ENCODE measurements at places on chromosomes 5 and 9. TPM values are rescaled to one million over a fixed set of nuclear protein-coding genes. Genes with fewer than 3 reads are reported as not detected.

CDH18 gene
- total RNA-seq, result 0.87 TPM

C6 gene
- total RNA-seq, result 0.51 TPM

SMIM32 gene
- total RNA-seq, result not detected

PCDHA1 gene
- total RNA-seq, result not detected

DNA sequence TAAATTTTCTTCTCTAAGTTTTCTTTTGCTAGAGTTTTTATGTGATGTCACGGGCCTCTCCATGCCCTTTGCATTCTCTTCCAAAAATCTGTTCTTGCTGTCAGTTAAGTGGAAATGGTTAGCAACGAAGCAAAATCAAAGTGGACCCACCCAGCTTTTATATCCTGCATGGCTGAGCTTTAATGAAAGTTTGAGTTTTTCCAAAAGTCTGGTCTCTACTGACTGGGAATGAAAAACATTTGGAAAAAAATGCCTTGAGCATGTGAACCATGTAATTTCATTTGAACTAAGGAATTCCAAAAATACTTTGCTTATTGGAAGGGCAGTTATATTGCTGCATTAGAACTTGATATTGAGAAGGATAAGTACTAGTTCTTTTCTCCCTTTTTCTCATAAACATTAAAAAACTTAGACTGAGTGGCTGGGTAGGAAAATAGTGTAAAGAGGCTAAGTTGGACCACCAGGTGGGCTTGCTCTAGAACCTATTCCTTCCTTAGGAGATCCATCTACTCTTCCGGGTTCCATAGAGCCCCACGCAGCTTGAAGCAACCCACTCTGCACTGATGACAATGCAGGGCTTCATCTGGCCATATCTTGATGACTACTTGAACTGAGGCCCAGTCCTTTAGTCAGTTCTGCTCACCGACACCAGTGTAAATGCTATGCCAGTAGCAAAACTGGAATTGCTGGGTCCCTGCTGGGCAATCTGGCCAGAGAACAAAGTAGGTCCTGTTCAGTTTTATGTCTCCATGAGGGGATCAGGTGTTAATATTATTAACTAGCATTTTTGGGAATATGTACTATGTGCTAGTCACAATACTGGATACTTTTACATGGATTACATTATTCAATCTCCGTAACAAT, 17.4 kb upstream of the RIC1 start:
- DNase-seq, result no peak

DNA sequence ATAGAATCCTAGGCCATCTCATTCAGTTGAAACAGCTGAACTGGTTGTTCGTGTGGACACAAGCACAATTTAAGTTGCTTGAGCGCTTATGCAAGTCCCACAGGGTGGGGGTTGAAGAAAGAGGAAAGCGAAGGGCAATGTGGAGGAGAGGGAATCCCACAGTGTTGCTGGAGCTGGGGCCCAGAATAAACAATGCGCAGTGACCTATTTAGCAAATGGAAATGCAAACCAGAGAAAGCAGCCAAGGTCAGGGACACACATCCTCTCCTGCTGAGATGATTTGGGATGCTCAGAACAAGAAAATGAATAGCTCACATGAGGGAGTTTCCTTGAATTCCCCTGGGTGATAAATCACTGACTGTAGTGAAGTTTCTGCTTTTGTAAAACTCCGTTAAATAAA, 838.3 kb downstream of the TLE4 start:
- DNase-seq, result no peak

- no peak for DNase-seq
Measured at GRCh38 chr5:145778144-145778900, 56.8 kb downstream of the PRELID2 start.

DNA sequence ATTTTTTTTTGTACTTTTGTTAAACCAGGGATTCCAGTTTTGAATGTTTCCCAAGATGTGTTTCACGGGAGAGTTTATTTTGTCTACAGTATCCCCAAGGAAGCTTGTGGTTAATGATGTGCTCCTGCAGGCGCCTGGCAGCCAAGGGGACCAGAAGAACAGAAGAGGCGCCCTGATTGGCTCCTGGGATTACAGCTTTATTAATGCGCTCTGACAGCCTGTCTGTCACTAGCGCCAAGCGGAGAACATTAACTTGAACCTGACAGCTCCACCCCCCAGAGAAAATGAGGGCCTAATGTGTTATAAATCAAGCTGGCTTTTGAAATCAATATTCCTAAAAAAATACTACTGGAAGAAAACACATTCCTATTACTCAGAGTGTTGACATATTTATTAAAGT, 5.0 kb upstream of the FBXL7 start:
- no peak for DNase-seq

FCN2 gene
- total RNA-seq, result not detected

FBP2 gene
- total RNA-seq, result not detected

TICAM2 gene
- 2.1 TPM for total RNA-seq

TAF1L gene
- total RNA-seq, result 0.02 TPM

SLC31A2 gene
- 2.2 TPM for total RNA-seq

GTF3C4 gene
- total RNA-seq, result 20.0 TPM

DTWD2 gene
- 5.5 TPM for total RNA-seq

DNA sequence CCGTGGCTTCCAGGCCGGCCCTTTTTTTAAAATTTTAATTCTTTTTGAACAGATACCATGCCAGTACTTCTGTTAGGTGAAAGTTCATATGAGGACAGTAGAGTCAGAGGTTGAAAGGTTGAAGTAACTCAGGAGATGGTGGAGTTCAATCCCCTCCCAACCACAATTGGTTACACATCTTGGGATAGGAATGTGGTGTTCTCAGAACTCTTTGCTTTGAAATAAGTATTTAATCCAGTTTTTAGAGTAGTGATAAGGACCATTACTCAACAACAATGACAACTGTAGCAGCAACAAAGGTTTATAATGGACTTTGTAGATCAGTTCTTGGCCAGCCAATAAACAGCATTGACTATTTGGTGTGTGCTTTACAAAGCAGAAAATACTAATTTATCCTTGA, 116.0 kb downstream of the ARHGAP26 start:
- DNase-seq, result no peak

DNA sequence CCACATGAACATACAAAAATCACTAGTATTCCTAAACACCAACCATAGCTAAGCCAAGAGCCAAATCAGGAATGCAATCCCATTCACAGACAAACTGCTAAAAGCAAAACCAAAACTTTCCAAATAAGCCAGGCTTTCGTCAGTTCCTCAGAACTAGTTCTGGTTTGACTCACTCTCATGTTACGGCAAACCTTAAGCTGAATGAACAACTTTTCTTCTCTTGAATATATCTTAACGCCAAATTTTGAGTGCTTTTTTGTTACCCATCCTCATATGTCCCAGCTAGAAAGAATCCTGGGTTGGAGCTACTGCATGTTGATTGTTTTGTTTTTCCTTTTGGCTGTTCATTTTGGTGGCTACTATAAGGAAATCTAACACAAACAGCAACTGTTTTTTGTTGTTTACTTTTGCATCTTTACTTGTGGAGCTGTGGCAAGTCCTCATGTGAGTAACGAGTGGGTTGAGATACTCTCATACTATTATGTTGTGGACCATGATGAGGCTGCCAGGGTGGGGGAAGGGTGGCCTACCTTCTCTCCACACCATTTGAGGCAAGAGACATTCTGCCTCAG, at the start of gene PDCD1LG2:
Gene PDCD1LG2 (plus strand): TSS at position 172 of the 572 bp plus-strand sequence. CDS start 12,016 bp downstream, outside the sequence.
- DNase-seq, result no peak

HAVCR2 gene
- total RNA-seq, result not detected

KIF20A gene
- 52.6 TPM for total RNA-seq

GRCh38 chr9:92634712-92635605, 35.0 kb downstream of the IPPK start:
- peak; percentile 82 for DNase-seq

DNA sequence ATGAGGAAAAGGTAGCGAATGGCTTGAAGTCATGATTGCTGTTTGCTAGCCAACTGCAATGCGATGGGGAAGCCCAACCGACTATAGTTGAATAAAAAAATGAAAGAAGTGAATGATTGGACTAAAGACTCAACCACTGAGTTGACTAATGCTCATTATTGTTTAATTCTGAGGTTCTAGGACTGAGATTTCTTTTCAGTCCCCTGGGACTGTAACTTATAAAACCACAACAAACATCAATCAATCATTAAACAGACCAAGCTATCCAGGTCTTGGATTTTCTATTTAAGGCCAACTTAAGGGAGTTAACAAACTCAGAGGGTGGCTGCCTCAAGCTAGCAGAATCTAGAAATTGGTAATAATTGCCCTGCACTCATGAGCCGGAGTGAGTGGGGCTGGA, 154.2 kb downstream of the DOCK2 start:
- DNase-seq, result no peak

- no peak for DNase-seq
Measured at GRCh38 chr5:97242341-97242740, 59.3 kb upstream of the RIOK2 start.

- DNase-seq, result no peak
Measured at GRCh38 chr5:67639976-67640375, 443.4 kb upstream of the CD180 start.

DNA sequence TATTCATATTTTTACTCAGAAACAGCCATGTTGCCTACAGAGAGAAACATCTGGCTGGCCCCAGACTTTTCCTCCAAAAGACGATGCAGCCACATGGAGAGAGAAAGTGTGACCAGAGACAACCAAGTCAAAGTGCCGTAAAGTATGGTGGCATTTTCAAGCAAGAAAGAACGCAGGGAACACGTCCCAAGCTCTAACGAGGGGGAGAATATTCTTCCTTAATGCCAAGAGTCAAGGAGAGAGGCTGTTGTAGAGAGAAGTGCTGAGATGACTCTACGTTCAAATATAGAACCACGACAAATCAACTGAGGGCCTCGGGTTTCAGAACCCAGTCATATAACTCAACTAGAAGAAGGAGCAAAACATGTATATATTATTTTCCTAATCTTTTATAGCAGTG, 55.9 kb downstream of the FNBP1 start:
- DNase-seq, result no peak
